ENCODE measurements at places on chromosomes 6 and 20.

- DNase-seq, result no peak
Measured at GRCh38 chr20:48983423-48984400, 62.2 kb downstream of the ARFGEF2 start.

- no peak for DNase-seq
Measured at GRCh38 chr6:160070427-160070826, 51.2 kb upstream of the SLC22A1 start.

- DNase-seq, result no peak
Measured at GRCh38 chr6:159691963-159692287, 1.1 kb downstream of the SOD2 start.

- DNase-seq, result no peak
Measured at GRCh38 chr6:136535880-136536650, 14.2 kb downstream of the MAP7 start.

GRCh38 chr6:148509800-148510581 is 167.4 kb downstream of the SASH1 start:
- no peak for DNase-seq

GRCh38 chr20:19620446-19620845 is 137.6 kb upstream of the RIN2 start:
- DNase-seq, result no peak

DNA sequence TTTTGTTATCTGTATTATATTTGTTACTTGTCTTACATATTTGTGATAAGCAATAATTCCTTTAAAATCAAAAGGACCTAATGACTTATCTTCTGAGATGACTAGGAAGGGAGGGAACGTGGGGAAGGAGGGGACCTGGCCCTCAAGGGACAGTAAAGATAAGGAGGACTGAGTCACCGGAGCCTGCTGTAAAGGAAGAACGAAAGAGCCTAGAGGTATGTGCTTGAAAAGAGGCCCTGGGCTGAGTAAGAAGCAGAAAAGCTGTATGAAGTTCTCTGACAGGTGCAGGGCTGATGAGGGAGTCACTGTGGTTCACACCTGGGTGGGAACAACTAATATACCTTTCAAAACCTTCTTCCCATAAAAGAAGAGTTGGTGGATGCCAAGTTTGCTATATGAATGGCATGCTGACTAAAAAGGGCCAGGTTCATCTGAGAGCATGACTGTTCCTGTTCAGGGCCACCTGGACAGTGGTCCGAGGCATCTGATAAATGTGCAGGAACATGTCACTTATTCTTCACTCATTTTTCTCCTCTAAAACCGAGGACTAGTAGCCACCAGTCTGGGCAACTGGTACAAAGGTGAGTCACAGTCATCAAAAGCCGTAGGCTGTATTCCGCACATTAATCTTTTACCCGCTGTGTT is 111.3 kb downstream of the TNFAIP3 start:
- no peak for DNase-seq

- DNase-seq, result no peak
Measured at GRCh38 chr6:41367700-41368099, 32.3 kb downstream of the NCR2 start.

DNA sequence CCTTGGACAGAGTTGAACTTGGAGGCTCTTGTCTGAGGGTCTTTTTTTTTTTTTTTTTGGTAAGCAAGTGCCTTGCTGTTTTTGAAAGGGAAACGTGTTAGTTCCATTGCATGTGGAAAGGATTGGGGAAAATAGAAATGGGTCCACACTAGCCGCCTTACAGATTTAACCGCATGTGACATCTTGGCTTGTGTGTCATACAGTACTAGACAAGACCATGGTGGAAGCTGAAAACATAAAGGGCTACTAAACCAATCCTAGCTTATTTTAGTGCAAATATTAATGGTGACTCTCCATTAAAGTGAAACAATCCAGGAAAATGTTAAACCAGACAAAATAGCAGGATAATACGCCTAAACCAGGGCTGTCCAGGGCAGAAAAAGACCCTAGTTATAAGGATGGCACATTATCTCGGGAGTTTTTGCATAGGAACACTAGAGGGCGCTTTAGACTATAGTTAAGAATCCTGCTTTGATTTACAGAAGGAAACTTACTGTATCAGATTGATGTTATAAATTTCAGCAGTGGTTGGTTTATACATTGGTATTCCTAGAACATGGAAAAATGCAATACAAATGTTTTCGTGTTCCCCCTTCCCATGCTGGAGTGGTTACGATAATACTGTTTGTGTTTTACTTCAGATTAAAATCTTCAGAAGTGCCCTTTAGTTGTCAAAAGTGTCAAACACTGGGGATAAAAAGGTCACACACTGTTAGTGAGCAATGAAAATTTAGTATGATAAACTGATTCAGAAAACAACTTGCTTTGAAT is 59.8 kb upstream of the DEK start:
- DNase-seq, result no peak

GRCh38 chr6:133040094-133040802 is 200.9 kb upstream of the EYA4 start:
- no peak for DNase-seq

Data from stimulated activated CD8-positive, alpha-beta memory T cell treated with anti-CD3 and anti-CD28 coated beads, Interleukin-7, amount 100 ng/mL, for 1 hour (primary cell).